ENCODE measurements at places on chromosomes 16 and 17.

- peak; percentile 52 for DNase-seq
Observed at GRCh38 chr16:15642557-15643047, 352 bp downstream of the MARF1 start.

GRCh38 chr17:9531034-9531433 is 44.6 kb downstream of the STX8 start:
- no peak for DNase-seq

DNA sequence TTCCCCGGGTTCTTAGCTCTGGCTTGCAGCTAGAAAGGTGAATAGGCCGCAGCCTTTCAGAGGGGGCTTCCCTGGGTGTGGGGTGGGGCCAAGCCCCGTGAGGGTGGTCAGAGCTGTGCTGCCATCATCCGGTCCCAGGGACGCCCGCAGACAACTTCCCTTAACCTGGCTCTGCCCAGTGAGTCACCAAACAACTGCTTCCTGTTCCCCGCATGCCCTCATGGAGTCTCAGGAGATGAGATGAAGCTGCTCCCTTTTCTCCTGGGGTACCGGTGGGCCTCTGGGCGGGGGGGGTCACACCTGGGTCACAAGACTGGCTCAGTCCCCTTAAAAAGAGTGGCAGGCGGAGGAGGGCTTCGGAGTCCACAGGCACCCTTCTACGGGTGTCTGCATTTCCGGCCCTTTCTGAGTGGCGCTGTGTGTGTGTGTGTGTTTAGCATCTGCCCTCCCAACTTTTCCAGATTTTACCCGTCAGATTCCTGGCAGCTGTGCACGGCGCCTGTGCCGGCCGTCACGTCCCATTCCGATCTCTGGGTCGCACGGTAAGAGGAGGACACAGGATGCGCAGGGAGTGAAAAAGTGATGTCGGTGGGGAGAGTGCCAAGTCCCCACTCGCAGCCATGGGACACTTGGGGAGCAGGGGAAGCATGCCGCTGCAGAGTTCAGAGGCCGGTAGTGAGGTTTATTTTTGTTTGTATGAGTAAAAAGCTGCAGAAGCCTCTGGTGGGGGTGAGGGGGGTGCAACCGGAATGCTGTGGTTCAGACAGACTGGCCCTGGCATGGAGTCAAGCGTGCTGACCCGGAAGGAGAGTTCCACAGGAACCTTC is 16.8 kb downstream of the HIC1 start:
- DNase-seq: no peak

DNA sequence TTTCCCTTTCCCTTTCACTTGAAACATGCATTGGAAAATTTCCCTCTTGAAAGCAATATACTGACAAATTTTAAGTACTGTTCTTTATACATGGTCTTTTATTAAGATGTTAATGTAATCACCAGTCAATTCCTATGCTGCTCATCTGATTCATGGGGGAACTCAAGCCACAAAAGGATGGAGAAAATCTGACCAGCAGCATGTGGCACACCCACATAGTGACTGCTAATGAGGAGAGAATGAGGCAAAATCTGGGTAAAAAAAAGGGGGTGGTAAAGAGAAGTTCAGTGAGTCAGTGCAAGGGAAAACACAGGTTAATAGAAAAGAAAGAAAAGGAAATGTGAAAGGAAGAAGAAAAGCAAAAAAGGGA is 11.3 kb downstream of the RFFL start:
- DNase-seq: no peak

DNA sequence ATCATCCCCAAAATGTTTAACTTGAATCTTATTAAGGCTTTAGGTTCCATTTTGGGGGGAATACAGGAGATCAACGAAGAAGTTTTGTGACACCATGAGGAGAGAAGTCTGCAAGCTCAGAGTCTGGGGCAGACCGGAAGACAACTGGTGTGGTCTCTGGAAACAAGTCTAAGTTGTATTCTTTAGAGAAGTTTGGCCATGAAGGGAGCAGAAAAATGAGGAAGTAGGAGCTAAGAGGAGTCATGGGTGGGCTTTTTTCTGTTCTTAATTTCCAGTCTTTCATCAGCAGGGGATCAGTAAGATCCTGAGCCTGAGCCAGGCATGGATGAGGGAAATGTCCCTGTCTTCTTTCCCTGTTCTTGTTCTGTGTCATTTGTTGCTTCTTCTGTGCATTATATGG is 35.8 kb upstream of the NF1 start:
- DNase-seq: no peak

DNA sequence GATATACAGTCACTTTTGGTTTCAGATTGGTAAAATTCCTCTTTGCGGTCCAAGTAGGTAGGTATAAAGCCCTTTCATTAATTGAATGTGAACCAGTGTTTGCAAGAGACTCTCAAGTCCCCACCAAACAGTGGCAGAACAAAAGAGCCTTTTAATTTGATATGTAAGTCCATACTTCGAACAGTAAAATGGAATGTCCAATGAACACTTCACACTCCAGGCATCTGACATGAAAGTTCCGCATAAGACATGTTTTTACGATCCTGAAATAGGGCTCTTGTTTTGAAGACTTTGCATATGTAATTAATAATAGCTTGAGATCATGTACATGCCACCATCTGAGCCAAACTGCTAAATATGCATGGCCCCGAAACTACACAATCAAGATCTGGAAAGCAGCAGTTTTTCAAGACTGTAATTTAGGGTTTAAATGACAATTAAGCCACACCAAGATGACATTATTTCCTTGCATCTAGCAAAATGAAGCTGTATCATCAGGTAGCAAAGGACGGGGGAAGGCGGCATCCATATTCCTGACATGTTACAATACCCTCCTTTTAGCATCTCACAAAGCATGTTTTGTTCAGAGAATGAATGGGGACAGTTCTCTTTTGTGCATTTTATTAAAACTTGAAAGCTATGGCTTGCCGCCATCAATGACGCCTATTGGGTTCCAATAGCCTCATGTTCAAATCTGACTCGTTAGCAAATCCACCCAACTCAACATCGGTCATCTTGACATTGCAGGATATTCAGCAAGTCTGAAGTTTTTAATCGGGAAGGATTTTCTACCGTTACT is 39.4 kb downstream of the LITAF start:
- DNase-seq: no peak

DNA sequence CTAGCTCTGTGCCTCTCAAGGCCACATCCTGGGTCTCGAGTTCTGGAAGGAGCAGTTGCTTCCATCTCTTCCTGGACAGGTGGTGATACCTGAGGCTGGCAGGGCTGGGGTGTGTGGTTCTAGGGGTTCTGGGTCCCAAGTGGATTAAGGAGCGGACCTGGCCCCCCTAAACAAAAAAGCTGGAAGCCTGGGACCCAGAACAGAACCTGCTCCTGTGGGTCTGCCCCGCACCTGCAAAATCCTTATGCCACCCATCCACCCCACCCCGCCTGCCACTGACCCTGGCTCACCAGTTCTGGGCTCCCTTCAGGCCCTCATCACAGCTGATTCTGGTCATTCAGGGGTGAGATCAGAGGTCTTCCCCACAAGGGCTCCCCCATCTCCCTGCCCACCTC is 44.8 kb downstream of the ADCY7 start:
- no peak for DNase-seq

- no peak for DNase-seq
Observed at GRCh38 chr16:84308120-84308519, 13.4 kb downstream of the WFDC1 start.

DNA sequence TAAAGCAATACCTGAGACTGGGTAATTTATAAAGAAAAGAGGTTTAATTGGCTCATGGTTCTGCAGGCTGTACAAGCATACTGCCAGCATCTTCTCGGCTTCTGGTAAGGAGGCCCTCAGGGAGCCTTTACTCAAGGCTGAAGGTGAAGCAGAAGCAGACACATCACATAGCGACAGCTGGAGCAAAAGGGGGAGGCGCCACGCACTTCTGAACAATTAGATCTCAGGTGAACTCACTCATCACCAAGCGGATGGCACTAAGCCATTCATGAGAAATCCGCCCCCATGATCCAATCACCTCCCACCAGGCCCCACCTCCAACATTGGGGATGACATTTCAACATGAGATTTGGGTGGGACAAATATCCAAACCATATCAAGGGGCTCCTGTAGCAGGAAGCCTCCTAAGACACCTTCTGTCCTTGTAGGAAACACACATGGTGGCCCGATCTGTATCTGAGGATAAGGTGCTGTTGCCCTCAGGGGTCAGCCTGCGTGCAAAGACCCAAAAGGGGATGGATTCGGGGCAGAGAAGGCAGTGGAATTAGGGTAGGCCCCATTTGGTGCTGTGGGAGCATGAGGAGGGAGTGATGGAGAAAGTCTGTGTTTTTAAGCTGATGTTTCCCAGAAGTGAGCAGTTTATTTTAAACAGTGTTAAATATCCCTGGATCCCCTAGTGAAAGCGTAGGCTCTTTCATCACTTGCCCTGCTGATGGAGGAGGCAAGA is 23.0 kb downstream of the IL21R start:
- no peak for DNase-seq

GRCh38 chr17:74243013-74243755 is 29.8 kb downstream of the TTYH2 start:
- no peak for DNase-seq

DNA sequence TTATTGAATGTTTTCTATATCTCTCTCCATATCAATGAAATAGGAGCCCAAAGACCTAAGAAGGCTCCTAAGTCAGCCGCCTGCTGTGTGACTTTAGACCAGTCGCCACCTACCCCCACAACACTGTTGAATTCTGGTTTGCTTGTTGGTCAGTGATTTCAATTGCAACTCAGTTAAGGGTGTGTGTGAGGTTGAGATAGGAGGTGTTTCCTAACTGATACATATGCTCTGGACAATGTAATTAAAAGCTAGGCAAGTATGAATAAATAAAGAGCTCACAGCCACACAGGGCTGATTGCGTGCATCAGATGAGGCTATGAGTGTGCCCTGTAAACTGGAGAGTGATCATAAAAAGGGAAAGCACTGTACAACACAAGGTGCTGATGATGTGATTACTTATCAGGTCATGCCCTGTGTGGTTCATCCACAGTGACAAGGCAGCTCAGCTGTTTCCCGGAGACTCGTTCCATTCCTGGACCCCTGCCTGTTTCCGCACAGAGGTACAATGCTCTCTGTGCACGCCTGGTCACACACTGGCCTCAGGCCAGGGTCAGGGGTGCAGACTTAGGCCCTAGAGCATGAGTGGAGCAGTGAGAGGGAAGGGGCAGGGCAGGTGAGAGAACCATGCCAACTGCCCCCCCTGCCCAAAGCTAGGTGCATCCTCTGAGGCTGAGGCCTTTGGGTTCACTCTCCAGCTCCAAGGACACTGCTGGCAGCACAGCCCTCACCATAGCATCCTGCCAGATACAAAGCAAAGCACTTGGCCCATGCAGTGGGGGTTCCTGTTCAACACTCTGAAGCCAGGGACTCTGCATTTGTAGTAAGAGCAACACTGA is 3.3 kb upstream of the KRT35 start:
- no peak for DNase-seq

- DNase-seq: no peak
Observed at GRCh38 chr17:77323413-77324171, 182.8 kb downstream of the SEC14L1 start.

DNA sequence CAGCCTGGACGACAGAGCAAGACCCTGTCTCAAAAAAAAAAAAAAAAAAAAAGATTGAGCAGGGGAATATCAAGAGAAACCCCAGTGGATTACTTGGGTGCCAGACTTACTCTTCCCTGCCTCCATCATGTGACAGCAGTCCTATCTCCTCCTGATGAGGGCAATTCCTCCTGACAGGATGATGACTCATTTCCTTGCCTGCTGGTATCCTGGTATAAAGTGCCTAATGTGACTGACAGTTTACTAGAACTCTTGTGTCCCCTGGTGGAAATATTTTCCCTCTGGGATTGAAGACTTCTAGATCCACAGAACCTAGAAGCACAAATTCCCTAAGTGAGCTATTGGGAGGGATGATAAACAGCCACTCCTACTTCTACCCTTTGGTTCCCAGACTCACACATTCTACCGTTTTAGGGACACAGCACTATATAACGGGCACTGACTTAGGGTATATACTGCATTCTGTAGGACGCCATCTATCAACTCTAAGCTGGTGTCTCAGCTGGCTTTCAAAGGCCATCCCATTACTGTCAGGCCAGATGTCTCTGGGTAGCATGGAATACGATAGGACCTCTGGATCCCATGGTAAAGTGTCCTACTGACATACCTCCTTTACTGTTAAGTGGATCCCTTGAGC is 114.6 kb upstream of the MED13 start:
- no peak for DNase-seq

DNA sequence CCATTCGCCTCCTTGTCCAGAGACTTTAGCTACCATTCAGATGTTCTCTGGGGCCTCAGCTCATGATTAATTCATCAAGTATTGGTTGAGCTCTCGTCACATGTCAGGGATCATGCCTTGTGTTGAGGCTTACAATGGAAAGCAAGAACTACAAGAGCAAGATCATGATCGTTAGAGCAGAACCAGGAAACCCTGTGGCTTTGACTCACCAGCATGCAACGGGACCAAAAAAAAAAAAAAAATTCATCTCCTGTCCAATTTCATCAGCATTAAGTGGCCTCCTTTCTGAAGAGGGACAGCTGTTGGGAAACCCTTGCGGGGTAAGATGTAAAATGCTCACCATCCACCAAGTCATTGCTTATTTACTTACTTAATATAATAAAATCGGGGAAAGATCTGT is 12.1 kb upstream of the USP10 start:
- no peak for DNase-seq
